PC-9 (cell line): ENCODE measurements at places on chromosomes 6 and 20. TPM values are rescaled to one million over a fixed set of nuclear protein-coding genes. Genes with fewer than 3 reads are reported as not detected.

The ZNFX1 gene
- total RNA-seq: 24.1 and 29.7 TPM in 2 replicates

The COL11A2 gene
- 2.2 and 3.4 TPM in 2 replicates for total RNA-seq

The ADGRG6 gene
- total RNA-seq: 24.0 and 30.3 TPM in 2 replicates

The SLC22A2 gene
- total RNA-seq: not detected in 2 replicates

The MAS1 gene
- total RNA-seq: not detected in 2 replicates

The ATP9A gene
- 18.6 and 22.4 TPM in 2 replicates for total RNA-seq

The MMP24 gene
- 0.45 and 0.48 TPM in 2 replicates for total RNA-seq

The FAM209A gene
- not detected in 2 replicates for total RNA-seq

The MAP7 gene
- total RNA-seq: 27.5 and 33.7 TPM in 2 replicates

The BPIFB4 gene
- not detected in 2 replicates for total RNA-seq

The GMPR gene
- total RNA-seq: 2.0 and 2.4 TPM in 2 replicates

The SIRPA gene
- total RNA-seq: 18.4 and 18.5 TPM in 2 replicates

The ACTL10 gene
- 0.85 and 1.0 TPM in 2 replicates for total RNA-seq

The PCSK2 gene
- total RNA-seq: not detected in 2 replicates

The EBF4 gene
- total RNA-seq: 4.9 and 5.1 TPM in 2 replicates

The PHACTR2 gene
- total RNA-seq: 32.8 and 39.8 TPM in 2 replicates

The SMIM28 gene
- total RNA-seq: not detected in 2 replicates

The TMEM244 gene
- total RNA-seq: not detected in 2 replicates

The OR2B6 gene
- total RNA-seq: 1.5 and 1.6 TPM in 2 replicates

The ZKSCAN3 gene
- total RNA-seq: 4.9 and 6.2 TPM in 2 replicates

The MACROD2 gene
- 8.5 and 11.4 TPM in 2 replicates for total RNA-seq

The C20orf96 gene
- 20.7 and 25.7 TPM in 2 replicates for total RNA-seq

The PRDM13 gene
- total RNA-seq: not detected in 2 replicates

The IMPG1 gene
- total RNA-seq: not detected in 2 replicates

The SIRPG gene
- 2.1 TPM in 2 replicates for total RNA-seq

The ZNF133 gene
- total RNA-seq: 16.3 and 22.8 TPM in 2 replicates

The DYNLT2 gene
- total RNA-seq: 1.4 and 1.5 TPM in 2 replicates

The MCCD1 gene
- not detected in 2 replicates for total RNA-seq

The PTPRA gene
- total RNA-seq: 36.6 and 48.8 TPM in 2 replicates

The C6orf141 gene
- total RNA-seq: 12.3 and 21.9 TPM in 2 replicates

The KCNQ2 gene
- total RNA-seq: 0.30 TPM in 1 of 2 replicates, not detected in the other

The MLIP gene
- 0.79 and 1.0 TPM in 2 replicates for total RNA-seq

The EXOC2 gene
- total RNA-seq: 21.3 and 28.2 TPM in 2 replicates

The ERVFRD-1 gene
- not detected in 2 replicates for total RNA-seq

The HLA-DOB gene
- 3.4 and 4.3 TPM in 2 replicates for total RNA-seq

The SLC18B1 gene
- 18.0 and 20.8 TPM in 2 replicates for total RNA-seq

The AVP gene
- total RNA-seq: not detected in 2 replicates

The PACRG gene
- not detected in 2 replicates for total RNA-seq

The ZNF311 gene
- total RNA-seq: 2.1 TPM in 2 replicates
